T1000 (cell line): ENCODE measurements at places on chromosomes 1 and 21.

DNA sequence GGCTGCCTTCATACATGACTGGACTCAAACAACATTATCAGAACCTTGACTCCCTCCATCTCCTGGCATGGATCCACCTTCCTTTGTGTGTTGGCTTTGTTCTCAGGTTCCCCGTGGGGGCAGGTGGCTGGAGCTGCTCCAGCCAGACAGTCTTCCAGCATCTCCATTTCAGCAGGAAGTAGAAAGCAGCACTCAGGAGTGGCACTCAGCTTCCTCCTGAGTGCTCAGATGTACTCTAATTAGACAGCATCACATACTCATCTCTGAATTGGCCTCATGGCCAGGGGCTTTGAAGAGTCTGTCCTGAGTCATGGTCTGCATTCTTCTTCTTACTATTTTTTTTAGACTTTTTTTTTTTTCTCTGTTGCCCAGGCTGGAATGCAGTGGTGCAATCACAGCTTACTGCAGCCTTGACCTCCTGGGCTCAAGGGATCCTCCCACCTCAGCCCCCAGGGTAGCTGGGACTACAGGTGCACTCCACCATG lies 27.9 kb downstream of the OVAAL start:
- DNase-seq: no peak

GRCh38 chr1:105894006-105894405 lies 1162.5 kb upstream of the PRMT6 start:
- DNase-seq: no peak

DNA sequence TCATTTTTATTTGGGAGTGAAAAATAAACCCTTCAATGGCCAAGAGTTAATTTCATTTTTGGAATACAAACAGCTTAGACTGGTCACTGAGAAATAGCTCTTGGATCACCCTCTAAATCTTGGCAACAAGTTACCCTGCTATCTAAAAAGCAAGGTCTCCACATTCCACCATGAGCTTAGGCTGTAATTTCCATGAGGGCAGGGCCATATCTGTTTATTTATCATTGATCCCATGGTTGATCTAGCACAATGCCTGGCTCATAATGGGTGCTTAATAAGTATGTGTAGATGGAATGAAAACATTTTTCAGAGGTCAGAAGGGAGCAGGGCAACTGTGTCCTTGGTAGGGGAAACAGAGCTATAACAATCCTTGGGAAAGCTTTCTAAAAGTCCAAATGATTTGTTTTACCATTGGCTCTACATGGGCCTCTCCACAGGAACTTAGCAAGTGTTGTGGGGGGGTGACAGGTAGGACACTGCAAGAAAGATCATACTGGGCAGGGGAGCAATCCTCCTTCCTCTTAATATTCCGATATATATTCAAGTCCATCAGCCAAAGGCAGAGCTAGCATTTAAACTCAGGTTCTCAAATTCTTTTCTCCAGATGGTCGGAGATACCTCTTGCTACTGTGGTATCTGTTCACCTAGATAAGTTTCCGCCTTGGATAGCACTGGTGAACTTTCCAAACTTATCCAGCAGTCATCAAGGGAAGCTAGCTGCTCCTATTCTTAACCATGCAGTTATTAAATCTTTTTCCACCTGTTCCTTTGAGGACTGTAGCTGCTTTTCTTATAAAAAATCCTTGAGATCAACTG lies 53.1 kb upstream of the PTCH2 start:
- DNase-seq: no peak

GRCh38 chr1:42117214-42117613 lies 36.0 kb upstream of the GUCA2B start:
- no peak for DNase-seq

GRCh38 chr1:112105557-112105956 lies 116.1 kb upstream of the KCND3 start:
- no peak for DNase-seq

DNA sequence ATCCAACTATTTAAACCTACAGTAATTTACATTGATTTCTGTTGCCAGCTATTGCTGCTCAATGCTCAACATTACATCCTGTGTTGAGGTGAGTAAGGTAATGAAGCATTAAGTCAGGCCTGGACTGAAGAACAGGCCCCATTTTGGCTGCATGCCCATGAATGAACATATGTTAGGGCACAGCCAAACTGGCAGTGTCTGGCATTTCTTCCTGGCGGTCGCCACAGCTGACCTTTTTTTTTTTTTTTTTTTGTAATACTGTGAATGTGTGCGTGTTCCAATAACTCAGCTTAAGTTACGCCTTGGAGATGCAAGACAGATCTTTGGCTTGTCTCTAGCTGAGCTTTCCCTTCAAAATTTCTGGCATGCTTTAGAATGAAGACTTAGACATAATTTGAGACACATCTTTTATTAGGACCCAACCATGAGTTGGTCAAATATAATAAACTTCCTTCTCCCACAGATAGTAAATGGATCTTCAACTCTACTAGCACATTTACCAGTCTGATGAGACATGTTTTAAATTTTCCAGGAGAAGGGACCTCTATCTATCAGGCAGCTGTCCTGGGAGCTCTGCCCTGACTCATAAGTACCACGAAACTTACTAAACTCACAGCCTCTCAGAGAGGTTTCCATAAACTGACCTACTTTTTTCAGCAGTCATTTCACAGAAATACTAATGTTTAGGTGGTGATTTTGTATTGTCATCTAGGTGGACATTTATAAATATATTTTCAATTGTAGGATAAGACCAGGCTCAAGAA lies 341.1 kb upstream of the RUNX1 start:
- DNase-seq: no peak

- DNase-seq: peak; percentile 24
Observed at GRCh38 chr1:201877877-201878401, 10.8 kb upstream of the SHISA4 start.

GRCh38 chr1:185663771-185664296 lies 70.4 kb upstream of the HMCN1 start:
- no peak for DNase-seq

DNA sequence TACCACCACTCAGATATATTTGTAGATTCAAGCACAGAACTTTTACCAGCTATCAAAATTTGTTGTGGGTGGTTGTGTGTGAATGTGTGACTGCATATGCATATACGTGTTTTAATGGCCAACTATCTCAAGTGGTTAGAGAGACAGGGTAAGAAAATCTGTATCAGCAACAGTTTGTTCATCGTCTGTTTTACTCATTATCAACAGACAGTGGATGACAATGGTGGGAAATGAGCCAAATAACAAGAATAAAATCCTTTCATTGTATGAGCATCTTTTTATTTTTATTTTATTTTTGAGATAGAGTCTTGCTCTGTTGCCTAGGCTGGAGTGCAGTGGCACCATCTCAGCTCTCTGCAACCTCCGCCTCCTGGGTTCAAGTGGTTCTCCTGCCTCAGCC lies 22.7 kb upstream of the DYNLT5 start:
- no peak for DNase-seq

- DNase-seq: no peak
Observed at GRCh38 chr1:175206687-175207086, 14.1 kb upstream of the KIAA0040 start.

- no peak for DNase-seq
Observed at GRCh38 chr1:63101336-63101735, 221.0 kb upstream of the FOXD3 start.

DNA sequence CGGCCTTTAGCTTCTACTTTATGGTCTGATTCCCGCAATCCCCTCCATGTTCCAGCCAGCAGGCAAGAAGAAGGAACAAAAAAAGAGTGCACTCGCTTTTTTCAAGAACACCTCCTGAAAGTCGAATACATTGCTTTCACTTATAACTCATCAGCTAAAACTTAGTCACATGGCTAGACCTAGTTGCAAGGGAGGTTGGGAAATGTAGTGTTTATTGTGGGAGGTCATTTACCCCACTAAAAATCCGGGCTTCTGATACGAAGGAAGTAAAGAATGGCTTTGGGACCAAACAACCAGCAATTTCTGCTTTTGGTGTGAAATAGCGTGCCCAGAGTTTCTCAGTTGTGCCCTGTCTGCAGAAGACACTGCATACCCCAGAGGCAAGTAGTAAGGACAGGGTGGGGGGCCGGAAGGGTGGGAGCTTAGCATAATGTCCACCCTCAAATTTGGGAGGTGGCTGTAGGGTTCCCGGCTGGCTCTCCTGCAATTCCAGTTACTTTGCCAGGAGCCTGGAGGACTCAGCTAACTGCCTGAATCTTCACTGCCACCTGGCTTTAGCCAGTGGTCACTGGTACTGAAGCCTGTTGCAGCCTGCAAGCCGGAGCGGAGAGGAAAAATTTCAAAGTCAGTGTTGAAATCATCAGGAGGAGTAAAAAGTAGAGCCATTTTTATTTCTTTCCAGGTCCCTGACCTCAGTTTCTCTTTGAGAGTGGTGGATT lies 57.7 kb upstream of the F3 start:
- no peak for DNase-seq

GRCh38 chr1:7531562-7532340 lies 239.3 kb upstream of the VAMP3 start:
- DNase-seq: no peak

DNA sequence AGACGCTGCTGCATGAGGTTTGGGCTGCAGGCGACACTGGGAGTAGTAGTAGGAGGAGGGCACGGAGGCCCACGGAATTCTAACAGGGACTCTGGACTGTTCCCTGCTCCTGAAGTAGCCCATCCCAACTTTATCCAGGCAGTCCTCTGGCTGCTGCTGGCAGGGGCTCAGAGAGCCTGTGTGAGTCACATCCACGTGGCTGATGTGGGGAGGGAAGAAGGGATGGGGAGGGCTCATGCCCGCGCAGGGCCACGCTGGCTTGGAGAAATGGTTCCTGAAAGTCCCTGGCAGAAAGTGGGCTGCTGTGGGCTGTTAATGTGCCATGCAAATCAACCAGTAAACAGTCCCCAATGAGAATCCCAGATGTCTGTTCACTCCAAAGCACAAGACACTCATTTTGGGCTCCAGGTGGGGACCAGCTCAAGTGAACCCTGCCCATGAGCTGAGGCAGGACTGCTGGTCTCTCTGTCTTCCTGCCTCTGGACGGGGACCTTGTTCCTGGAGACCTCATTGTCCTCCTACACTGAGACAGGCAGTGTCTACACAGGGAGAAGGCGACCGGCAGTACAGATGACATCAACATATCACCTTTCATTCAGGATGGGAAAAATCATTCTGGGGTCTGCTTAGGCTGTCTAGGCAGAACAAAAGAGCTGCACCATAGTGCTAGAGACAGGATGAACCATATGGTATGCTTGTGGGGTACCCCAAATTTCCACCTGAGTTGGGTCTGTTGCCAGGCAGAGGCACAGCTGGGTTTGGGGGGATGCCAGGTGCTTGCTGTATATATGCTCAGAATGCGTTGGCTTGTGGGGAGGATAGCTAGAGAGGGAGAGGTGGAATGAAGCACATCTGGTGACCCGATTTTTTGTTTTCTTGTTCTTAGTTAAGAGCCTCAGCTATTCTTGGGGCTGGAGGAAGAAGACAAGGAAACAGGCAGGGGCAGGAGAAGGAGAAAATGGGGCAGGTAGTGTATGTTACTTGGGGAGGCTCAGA lies 57.9 kb upstream of the FMOD start:
- DNase-seq: no peak

- no peak for DNase-seq
Observed at GRCh38 chr1:161915051-161915503, 108.6 kb downstream of the OLFML2B start.

GRCh38 chr1:168607872-168608428 lies 31.5 kb downstream of the XCL1 start:
- DNase-seq: no peak

- no peak for DNase-seq
Observed at GRCh38 chr1:164137273-164137925, 421.6 kb upstream of the PBX1 start.

DNA sequence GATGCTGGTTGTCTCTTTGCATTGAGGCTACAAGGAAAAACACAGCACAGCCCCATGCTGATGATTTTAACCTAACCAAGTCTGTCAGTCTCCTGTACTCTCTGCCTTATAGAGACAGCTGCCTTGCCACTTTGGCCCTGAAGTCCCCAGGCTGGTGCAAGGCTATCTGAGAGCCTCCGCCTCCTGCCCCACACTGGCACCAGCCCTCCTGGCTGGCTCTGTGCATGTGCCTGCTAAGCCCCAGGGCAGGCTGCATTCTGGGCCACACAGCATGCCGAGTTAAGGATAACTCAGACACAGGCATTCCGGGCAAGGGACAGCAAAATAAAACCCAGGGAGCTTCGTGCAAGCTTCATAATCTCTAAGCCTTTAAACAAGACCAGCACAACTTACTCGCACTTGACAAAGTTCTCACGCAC lies 910 bp downstream of the RUNX1 start:
- DNase-seq: no peak

- no peak for DNase-seq
Observed at GRCh38 chr1:114208106-114208505, 54.4 kb upstream of the SYT6 start.

DNA sequence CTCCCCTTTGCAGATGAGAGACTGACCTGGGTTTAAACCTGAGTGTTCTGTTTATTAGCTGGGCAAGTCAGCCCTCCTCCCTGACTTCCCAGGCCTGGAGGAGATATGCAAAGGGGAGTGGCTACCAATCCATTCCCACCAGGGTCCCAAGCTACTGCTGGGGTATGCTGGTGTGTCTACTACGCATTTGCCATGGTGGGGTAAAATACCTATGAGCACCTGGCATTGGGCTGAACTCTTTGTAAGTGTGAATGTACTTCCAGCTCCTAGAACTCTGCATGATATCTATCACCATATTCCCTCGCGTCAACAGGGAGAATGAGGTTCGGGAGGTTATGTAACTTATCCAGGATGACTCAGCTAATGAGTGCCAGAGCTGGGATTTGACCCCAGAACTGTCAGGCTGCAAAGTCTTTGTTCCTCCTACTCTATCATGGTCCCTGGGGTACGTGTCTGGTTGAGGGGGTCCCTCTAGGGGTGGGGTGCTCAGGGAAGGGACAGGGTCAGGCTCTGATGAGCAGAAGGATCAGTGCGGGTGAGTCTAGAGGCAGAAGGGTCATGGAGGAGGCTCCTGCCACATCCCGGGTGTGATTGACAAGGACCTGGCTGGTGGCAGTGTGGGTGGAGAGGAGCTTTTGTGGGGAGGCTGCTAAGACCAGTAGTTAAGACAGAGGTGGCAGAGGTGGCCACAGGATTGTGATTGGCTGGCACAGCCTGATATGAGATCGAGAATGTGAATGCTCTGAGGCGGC lies 16.7 kb downstream of the AMPD2 start:
- DNase-seq: no peak

GRCh38 chr1:24177161-24177560 lies 9.9 kb downstream of the IFNLR1 start:
- no peak for DNase-seq

DNA sequence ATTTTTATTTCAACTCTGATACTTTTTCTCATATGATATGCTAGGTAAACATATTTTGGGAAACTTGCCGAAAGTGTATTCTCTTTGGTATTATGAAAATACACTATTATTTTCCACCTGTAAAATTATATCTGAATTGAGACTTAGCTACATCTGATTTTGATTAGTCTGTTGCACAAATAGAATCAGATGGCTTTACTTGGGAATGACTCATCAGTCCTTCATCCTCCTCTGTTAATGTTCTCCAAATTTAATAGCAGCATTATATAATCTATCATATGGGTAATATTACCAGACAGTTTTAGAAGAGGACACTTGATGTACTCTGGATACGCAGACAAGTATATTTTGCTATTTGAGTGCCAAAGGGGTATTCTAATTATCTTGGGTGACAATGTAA lies 245.3 kb downstream of the CTH start:
- DNase-seq: no peak

- DNase-seq: no peak
Observed at GRCh38 chr1:89190017-89190416, 8.7 kb downstream of the GBP4 start.
